ENCODE measurements at places on chromosomes 11 and 22.

GRCh38 chr11:65778901-65779668 lies 1.7 kb downstream of the AP5B1 start:
- no peak for DNase-seq

GRCh38 chr11:68213135-68213515 lies at the start of gene KMT5B:
KMT5B (minus strand) TSS chr11:68213296; CDS start chr11:68190076, 23,220 bp downstream.
- DNase-seq = no peak

DNA sequence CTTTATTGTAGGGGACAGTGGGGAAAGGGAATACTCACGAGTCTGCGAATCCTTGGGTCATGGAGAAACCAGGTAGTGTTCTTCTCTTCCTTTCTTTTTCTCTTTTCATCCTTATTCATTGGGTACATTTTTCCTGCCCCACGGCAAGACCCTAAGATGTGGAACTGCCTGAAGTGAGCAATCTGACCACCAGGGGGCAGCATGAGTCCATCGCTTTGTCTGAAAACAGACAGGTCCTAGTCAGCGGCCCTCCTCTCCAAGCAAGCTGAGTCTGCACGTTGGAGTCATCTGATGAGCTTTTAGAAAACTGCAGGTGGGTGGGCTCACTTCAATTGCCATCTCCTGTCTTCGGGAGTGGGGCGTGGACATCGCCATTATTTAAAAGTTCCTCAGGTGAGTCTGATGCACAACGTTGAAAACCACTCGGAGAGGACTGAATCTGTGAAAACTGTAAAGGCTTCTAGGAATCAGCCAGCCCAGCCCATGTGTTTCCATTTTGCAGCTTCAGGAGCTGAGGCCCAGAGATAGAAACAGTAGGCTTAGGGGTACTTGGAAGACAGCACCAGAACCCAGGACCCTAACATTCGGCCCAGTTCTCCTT lies 34.0 kb upstream of the FBXO3 start:
- peak; percentile 68 for DNase-seq

DNA sequence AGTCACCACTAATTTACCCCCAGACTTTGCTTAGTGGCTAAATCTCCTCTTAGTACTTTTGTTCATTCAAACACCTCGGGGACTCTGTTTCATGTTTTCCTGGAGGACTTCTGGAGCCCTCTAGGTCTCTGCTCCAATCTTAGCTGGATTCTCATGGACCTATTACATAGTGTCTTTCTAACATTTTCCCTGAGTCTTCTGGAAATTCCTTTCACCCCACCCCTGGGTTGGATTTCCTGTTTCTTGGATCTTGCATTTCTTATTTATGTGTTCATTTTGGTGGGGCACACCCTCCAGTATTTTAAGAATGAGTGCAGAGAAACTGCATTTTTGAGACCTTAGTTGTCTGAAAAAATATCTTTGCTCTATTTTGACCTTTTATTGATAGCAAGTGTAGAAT lies 220.1 kb downstream of the BLID start:
- no peak for DNase-seq

- no peak for DNase-seq
These were observed 79.9 kb upstream of the BARX2 start for GRCh38 chr11:129295746-129296145.

DNA sequence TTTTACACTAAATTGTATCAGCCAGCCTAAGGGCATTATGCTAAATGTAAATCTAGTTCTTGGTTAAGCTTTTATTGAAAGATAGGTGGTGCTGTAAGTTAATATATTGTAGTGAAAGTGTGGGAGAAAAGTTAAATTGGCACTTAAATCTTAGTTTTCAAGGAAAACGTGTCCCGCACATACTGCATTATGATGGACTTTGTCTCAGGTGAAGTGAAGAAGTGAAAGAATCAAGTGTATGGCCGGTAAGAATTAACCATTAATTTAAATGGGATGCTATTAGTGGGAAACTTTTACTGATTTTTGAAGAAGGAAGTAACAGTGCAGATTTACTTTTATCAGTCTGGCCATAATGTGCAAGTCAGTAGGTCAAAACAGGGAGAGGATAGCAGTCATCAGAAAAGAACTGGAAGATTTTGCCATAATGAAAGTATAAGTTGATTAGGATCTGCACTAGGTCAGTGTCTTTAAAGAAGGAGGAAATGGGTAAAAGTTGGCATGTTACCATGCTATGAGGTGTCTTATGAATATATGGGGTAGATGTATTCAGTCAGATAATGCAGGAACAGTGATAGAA lies 81.6 kb downstream of the PDHX start:
- no peak for DNase-seq

DNA sequence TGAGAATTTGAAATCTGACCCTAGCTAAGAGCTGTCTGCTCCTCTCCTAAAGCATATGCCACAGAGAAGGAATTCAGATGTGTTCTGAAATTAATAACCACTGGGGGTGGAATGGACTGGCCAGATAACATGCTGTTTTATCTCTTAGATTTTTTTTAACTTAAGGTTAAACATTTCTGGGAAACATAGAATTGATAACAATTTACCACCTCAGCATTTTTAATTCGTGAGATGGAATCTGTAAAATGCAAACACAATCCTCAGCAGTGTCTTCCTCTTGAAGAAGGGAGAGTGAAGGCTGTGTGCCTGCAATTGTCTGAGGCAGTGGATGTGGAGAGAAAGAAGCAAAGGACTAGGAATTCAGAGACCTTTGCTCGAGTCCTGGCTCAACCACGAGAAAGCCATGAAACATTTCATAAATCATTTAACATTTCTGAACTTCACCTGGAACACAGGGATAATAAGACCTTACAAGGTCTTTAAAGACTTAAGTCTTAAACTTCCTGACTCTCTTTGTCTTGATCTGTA lies at the start of gene SLC5A12:
Gene SLC5A12, minus strand, starts transcription at position 113 of the 528 bp plus-strand sequence. CDS start 346 bp downstream, outside the sequence.
- no peak for DNase-seq

DNA sequence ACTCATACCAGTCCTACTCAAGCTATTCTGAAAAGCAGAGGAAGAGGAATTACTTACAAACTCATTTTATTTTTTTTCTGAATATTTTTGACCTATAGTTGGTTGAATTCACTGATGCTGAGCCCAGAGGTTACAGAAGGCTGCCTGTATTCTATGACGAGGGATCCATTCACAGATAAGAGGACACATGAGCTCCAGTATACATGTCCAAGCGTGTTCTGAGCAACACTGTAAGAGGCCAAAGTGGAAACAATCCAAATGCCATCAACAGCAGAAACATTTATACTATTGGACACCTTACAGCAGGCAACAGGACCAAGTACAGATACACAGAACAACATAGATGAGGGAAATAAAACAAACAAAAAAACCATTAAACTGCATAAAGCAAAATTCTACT lies 10.3 kb downstream of the KDM4E start:
- no peak for DNase-seq

DNA sequence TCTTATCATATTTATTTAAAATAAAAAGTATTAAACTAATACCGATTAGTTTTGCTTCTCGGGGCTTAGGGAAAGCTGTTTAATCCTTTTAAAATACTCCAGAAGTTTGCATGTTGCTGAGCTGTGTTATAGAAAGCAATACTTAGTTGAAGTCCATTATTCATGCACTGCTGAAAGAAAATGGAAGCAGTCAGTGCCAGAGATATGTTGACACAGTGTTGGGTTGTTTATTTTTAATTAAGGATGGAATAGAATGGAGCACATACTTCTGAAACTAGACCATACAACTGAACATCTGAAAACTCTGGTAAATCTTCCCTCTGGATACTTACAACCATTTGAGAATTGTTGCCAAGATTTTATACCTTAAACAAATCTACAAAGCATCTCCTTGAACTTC lies 282.7 kb upstream of the CCDC179 start:
- DNase-seq = no peak

DNA sequence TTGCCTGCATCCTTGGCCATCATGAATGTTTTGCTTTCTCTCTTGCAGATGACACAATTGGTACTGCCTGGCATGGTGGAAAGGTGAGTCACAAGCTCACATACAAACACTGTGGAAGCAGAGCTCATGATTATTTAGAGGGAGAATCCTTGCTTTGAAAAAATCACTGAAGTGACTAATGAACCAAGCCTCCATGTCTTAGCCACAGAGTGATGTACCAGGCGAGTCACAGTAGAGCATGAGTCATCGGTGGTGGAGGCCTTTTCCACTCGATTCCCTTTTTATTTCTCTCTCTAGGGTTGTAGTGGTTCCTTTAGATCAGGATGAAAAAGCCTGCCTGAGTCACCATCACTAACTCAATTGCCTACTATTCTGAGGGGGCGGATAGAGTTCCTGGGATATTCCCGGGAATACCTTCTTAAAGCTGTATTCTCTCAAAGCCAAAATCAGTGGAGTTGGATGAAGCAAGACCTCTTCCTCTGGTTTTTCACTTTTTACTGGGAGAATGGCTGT lies 49.6 kb upstream of the ALKBH3 start:
- DNase-seq = no peak

GRCh38 chr11:83007909-83008580 lies 63.7 kb downstream of the RAB30 start:
- peak; percentile 50 for DNase-seq

GRCh38 chr22:36822581-36822980 lies 5.7 kb upstream of the PVALB start:
- no peak for DNase-seq

DNA sequence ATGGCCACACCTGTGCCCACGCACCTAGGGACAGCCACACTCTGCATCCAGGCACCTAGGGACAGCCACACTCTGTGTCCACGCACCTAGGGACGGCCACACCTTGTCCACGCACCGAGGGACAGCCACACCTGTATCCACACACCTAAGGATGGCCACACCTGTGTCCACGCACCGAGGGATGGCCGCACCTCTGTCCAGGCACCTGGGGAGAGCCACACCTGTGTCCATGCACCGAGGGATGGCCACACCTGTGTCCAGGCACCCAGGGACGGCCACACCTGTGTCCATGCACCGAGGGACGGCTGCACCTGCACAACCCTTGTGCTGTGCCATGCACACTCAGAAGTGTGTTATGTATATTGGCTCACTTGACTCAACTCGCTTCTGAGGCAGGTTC lies 10.8 kb downstream of the OVOL1 start:
- no peak for DNase-seq

- DNase-seq = no peak
These were observed 33.5 kb downstream of the ARVCF start for GRCh38 chr22:19982991-19983578.

- DNase-seq = no peak
These were observed 18.2 kb upstream of the CASP12 start for GRCh38 chr11:104916442-104916841.

DNA sequence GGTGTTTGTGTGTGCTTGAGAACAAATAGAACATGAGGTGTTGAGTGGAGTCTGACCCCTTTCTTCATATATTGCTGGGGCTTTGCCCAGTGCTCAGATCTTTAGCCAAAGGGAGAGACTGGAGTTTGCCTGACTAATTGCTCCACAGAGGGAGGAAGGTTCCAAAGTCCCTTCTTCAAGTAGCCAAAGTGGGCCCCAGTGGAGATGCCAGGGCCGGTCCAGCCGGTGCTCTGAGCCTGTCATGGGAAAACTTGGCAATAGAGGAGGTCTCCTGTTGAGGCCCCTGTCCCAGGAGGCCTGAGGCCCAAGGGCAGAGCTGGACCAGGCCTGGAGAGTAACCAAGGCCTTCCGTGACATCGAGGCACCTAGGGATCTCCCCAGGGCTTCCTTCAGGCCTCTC lies 112.3 kb downstream of the DSCAML1 start:
- DNase-seq = no peak
